ENCODE measurements at places on chromosomes 4 and X.

DNA sequence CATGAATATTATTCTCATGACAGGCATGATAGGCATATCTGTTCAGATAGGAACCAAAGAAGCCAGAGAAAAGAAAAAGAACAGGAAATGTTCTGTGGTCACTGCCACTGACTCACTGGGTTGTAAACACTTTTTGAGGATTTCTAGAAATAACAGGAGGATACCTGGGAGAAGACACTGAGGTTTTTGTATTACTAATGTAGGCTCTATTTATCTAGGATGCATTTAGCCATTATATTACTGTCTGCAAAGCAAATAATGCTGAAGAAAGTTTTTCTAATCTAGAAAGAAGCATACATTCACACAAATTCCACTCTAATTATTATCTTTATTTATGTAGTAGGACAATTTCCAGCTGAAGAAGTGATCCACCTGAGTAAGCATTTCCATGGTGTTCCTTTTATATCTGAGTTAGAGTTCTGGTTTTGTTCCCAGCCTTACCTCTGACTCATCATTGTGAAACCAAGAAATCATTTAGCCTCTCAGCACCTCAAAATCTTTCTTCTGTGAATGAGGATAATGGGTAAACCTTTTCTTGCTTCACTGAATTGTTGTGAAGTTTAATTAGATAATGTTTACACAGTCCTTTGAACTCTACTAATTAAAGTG, 40.2 kb upstream of the EPGN start:
- no peak for DNase-seq

- DNase-seq = no peak
Measured at GRCh38 chr4:48196758-48197504, 62.9 kb upstream of the TXK start.

- no peak for DNase-seq
Measured at GRCh38 chr4:170705907-170706306, 616.2 kb upstream of the AADAT start.

- DNase-seq = no peak
Measured at GRCh38 chr4:33080275-33080674, 2360.1 kb downstream of the PCDH7 start.

GRCh38 chrX:9114245-9114644, 80.3 kb upstream of the FAM9B start:
- DNase-seq = no peak

DNA sequence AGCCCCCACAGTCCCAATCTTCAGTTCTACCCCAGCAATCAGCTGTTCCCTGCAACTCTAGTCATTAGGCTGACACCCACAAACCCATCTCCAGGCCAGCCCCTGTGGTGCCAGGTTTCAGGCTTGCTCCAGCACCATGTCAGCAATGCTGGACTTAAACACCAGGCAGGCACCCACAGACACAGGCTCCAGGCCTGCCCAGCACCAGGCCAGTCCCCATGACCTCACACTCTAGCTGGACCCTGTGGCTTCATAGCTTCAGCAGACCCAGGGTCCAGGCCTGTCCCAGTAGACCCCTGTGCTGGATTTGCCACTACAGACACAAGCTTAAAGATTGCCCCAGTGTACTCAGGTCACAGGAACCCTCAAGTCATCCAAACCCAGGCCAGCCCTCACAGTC, 300.3 kb downstream of the CHIC1 start:
- no peak for DNase-seq

DNA sequence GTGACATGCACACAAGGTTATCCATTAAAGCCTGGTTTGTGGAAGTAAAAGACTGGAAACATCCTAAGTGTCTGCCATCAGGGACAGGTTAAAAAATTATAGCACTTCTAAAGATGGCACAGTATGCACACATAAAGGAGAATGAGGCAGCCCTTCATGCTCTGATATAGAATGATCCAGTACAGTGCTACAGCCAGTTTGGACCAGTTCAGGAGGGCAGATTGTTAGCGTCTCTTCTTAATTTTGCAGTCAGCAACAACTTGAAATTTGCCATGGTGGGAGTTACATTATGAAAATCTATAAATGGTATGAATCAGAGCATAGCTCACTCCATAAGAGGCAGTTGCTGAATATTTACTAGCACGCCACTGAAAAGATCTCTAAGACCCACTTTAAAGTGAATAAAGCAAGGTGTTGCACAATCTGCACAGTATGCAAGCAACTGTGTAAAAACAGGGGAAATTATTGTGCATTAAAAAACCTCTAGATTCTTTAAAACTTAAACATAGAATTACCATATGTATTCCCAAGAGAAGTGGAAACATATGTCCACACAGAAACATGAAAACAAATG, 20.3 kb upstream of the SOD3 start:
- DNase-seq = no peak

DNA sequence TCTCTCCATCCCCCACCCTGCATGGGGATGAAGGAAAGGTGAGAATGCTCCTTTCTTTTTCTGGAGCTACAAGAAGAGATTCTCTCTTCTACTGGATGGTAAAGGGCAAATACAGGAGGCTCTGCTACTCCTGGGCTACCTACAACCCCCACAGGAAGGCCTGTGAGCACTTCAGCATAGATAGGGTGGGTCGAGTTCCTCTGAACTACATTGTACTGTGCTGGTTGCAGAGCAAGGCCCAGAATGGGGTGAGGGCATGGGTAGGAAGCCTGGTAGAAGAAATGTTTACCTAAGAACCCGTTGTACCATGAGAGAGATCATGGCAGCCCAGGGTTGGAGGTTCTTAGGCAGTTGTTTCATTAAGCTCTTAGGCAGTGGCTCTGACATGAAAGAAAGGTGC, 510.4 kb downstream of the MID1IP1 start:
- DNase-seq = no peak

DNA sequence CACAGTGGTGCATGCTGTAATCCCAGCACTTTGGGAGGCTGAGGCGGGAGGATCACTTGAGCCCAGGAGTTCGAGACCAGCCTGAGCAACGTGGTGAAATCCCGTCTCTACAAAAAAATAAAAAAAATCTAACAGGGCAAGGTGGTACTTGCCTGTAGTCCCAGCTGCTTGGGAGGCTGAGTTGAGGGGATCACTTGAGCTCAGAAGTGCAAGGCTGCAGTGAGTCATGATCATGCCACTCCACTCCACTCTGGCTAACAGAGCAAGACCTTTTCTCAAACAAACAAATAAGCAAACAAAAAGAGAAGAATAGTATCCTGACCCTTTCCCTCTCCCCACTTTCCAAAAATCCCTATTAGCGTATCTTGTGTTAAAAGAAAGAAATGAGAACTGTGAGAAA, 52.7 kb downstream of the NPY1R start:
- DNase-seq = no peak

- no peak for DNase-seq
Measured at GRCh38 chr4:111839141-111839540, 306.1 kb upstream of the FAM241A start.

GRCh38 chrX:42628471-42628870, 149.5 kb downstream of the PPP1R2C start:
- no peak for DNase-seq
